ENCODE measurements at places on chromosomes 1 and 21.
A peak's percentile ranks its signal among the peaks of the same experiment; 100 is the strongest.

DNA sequence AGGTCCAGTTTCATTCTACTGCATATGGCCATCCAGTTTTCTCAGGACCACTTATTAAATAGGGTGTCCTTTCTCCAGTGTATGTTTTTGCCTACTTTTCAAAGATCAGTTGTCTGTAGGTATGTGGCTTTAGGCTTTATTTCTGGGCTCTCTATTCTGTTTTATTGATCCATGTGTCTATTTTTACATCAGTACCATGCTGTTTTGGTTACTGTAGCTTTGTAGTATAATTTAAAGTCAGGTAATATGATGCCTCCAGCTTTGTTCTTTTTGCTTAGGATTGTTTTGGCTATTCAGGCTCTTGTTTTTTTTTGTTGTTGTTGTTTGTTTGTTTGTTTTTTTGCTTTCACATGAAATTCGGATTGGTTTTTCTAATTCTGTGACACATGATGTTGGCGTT, 124.4 kb upstream of the SLC35F3 start:
- DNase-seq: no peak

DNA sequence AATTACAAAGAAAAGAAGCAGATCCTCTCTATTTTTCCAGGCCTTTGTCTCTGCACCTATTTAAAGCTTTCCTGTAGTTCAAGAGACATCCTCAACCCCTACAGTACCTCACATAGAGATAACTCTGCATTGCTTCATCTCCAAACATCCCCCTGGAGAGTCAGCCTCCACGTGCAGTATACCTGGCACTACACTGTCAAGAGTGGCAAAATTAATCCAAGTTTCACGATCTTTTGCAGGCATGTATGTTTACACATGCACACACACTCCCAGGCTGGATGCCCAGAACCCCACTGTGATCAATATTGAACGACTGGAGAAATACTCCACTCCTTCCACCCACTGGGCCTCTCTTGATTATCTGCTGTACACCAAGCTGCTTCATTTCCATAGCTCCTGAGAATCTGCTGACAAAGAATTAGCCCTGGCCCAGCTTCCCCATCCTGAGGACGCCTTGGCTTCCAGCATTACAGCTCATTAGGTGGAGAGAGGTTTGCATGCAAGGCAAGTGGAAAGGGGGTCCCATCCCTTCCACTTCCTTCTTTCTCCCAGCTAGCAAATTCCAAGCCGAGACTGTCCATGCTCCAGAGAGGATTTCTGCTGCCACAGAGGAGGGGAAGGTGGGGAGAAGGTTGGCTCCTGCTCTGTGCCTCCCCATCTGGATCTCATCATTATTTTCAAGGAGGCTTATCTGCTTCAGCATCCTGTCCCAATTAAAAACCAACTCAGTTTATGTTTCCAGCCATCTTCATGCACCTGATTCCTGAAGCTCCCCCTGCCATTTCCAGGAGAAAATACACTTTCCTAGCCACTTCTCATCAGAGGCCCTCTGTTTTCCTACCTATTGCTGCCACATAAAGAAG, 66.5 kb upstream of the GOLT1A start:
- no peak for DNase-seq

GRCh38 chr1:115182012-115182715, 92.9 kb upstream of the TSPAN2 start:
- no peak for DNase-seq

DNA sequence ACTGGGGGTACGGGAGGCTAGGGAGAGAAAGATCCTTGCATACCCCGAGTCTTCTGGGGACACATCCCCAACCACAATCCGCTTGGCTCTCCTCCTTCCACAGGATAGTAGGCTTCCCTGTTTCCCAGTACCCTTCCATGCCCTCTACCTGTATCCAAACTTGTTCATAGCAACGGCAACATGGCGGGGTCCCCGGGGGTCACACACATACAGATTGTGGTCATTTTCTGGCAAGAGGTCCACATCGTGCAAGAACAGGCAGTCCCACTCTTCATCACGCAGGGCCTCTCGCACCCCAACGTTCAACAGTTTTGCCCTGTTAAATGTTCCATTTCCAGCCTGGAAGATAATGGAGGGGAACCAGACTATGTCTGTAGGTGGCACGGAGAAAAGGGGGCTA, 3.6 kb downstream of the B4GALT3 start:
- DNase-seq: no peak

- no peak for DNase-seq
These were observed 7.1 kb downstream of the BLACAT1 start for GRCh38 chr1:205448540-205449253.

DNA sequence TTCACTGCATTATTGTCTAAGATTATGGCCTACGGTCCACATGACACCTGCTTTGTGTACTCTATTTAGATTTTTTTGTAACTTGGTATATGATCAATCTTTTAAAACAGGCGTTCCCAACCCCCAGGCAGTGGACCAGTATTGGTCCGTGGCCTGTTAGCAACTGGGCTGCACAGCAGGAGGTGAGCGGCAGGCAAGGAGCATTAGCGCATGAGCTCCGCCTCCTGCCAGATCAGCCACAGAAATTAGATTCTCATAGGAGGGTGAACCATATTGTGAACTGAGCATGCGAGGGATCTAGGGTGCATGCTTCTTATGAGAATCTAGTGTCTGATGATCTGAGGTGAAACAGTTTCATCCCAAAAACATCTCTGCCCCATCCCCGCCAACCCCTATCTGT, 228.4 kb upstream of the NR5A2 start:
- DNase-seq: no peak

GRCh38 chr1:156958247-156958714, 37.8 kb downstream of the LRRC71 start:
- DNase-seq: no peak

DNA sequence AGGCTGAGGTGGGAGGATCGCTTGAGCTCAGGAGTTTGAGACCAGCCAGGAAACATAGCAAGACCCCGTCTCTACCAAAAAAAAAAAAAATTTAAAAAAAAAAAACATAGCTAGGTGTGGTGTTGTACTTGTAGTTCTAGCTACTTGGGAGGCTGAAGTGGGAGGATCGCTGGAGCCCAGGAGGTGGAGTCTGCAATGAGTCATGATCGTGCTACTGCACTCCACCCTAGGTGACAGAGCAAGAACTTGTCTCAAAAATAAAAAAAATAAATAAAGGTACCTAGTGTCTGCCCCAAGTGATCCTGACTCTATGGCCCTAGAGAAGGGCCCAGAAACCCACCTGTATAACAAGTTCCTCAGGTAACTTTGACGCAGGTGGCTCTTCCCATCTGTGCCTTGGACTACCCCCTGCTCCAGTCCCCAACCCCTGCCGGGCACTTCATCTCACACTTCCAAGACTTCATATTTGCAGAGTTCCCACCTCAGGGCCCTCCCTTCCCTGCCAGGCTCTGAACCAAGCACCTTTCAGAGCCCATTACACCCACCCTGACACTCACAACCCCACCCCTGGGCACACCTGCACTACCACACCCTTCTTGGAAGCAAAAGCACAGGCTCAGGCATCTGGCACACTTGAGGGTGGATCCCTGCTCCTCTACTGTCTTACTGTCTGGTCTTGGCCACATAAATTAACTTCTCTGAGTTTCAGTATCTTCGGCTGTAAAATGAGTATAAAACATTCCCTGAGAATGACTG, 80.2 kb upstream of the KLHDC7A start:
- DNase-seq: no peak

- no peak for DNase-seq
These were observed 5.3 kb downstream of the DISP3 start for GRCh38 chr1:11484321-11484655.

GRCh38 chr1:43529206-43529731, 1.4 kb upstream of the PTPRF start:
- DNase-seq: peak; percentile 73

DNA sequence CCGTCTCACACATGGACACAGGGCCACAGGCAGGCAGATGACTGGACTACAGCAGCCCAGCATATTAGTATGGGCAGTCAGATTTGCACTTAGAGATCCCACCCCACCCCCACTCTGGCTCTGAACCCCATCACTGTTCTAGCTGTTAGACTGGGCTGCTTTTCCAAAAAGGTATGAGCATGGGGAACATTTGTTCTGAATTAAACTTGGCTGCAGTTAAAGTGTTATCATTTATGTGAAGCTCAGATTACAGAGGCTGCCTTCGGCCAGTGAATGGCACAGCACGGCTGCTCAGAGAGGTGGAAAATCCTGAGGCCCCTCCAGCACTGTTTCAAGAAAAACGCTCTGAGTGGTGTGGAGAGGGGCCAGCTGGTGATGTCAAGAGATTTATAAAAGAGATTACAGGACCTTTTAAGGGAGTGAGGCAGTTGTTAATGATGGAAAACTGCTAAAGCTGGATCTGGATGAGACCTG, 6.9 kb upstream of the NOS1AP start:
- no peak for DNase-seq

- DNase-seq: no peak
These were observed 18.8 kb downstream of the SLC1A7 start for GRCh38 chr1:53123453-53124140.

DNA sequence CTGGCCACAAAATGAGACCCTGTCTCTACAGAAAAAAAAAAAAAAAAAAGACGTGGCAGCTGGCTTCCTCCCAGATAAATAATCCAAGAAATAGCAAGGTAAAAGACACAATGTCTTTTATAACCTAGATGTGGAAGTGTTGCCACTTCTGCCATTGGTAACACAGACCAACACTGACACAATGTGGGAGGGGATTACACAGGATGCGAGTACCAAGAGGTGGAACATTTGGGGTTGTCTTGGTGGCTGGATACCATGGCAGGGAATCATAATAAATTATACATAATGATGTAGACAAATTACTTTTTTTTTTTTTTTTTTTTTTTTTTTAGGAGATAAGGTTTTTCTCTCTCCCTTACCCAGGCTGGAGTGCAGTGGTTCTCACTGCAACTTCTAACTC, 6.0 kb upstream of the NEXN start:
- DNase-seq: no peak

GRCh38 chr1:3537359-3537758, 73.9 kb downstream of the MEGF6 start:
- DNase-seq: no peak

- DNase-seq: no peak
These were observed 3.1 kb downstream of the BSDC1 start for GRCh38 chr1:32390904-32391870.

DNA sequence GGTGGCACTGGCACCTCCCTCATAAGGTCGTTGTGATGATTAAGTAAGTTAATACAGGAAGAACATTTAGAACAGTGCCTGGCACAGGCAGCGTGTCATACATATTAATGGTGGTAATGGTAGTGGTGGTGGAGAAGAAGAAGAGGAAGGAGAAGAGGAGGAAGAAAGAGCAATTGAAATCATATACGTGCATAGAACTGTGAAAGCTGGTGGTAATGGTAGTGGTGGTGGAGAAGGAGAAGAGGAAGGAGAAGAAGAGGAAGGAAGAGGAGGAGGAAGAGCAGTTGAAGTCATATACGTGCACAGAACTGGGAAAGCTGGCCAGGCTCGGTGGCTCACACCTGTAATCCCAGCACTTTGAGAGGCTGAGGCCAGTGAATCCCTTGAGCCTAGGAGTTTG, 121.3 kb upstream of the HOOK1 start:
- peak; percentile 28 for DNase-seq

DNA sequence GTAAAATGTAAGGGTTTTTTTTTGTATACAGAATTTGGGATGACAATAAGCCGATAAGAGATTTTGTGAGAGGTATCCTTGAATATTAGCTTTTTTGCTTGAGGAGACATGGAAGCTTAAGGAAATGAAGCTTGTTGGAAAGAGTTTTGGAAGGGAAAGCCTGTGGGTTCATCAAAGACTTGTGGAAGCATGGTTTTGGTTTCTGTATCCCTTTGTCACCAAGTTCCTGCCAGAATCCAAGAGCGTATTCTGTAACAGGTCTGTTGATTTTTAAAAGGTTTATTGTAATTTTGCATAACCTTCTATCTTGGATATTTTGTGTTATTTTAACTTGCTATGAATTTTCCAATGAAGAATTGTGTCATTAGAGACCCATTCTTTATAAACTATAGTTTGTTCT, 38.1 kb downstream of the TMED5 start:
- DNase-seq: no peak

- peak; percentile 35 for DNase-seq
These were observed 42.6 kb downstream of the EYA3 start for GRCh38 chr1:28045777-28046176.

DNA sequence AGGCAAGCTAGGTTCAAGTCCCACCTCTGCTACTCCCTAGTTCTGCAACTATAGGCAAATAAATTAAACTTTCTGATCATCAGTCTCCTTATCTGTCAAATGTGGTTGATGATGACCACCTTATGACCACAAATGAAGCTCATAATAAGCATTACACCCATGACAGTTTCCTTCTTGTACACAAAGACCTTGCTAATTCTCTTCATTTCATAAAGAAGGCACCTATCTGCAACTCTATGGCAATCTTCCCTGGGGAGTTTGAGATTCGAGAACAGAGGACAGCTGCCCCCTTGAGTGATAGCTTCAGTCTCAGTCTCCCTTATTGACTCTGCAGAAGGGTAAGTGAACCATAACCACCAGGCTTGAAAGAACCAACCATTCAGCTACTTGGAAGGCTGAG, 503.1 kb upstream of the DAB1 start:
- no peak for DNase-seq
